Vagina (tissue), 2 donors: ENCODE measurements at places on chromosomes 5 and 9.
A peak's percentile ranks its signal among the peaks of the same experiment; 100 is the strongest.

- H3K27ac ChIP-seq, result no peak overlapping the region
Measured at GRCh38 chr5:160621526-160621925, 199.9 kb downstream of the PTTG1 start.

- no peak for DNase-seq
- no peak overlapping the region for H3K4me3 ChIP-seq
- no peaks in the 10 kb centered on the region for H3K27me3 ChIP-seq
- peaks cover 16% of the 10 kb centered on the region for H3K4me1 ChIP-seq
- no peak overlapping the region for H3K27ac ChIP-seq
Measured at GRCh38 chr9:131228988-131229387, 47.3 kb downstream of the FAM78A start.

DNA sequence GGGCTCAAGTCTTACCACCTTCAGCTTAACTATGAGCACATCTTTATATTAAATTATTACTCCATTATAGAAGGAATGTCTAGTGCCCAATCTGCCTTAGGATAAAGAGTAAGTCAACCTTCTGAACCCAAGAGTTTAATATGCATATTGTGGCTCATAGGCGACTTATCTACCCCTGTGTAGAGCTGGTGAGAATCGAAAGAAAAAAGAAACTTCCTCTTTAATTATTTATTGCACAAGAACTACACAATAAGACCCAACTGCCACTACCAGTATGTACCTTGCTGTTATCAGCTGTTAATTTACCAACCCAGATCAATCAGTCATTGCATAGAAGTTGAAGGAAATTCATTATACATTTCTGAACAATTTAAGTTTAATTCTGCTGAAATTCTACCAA is 329.1 kb upstream of the SLC24A2 start:
- no peaks in the 10 kb centered on the region for H3K4me1 ChIP-seq
- no peak for DNase-seq
- no peak overlapping the region for H3K4me3 ChIP-seq
- H3K27ac ChIP-seq, result no peak overlapping the region
- H3K36me3 ChIP-seq, result no peaks in the 10 kb centered on the region

DNA sequence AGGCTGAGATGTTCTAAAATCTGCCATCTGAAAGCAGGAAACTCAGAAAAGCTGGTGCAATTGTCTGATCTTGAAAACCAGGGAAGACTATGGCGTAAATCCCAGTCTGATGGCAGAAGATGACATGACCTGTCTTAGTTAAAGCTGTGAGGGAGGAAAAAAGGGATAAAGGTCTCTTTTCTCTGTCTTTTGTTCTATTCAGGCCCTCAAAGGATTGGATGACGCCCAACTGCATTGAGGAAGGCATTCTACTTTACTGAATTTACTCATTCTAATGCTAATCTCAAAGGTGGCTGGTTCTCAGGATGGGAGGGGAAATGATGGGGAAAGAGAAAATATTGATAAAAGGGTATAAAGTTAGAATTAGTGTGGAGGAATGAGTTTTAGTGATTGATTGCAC is 312.8 kb upstream of the CTNND2 start:
- no peak overlapping the region for H3K4me3 ChIP-seq
- no peaks in the 10 kb centered on the region for H3K36me3 ChIP-seq
- no peak for DNase-seq

GRCh38 chr5:142690667-142691066 is 4.8 kb upstream of the FGF1 start:
- H3K27ac ChIP-seq, result no peak overlapping the region
- no peak overlapping the region for H3K4me3 ChIP-seq
- no peaks in the 10 kb centered on the region for H3K36me3 ChIP-seq
- no peaks in the 10 kb centered on the region for H3K27me3 ChIP-seq
- H3K4me1 ChIP-seq, result peaks cover 7% of the 10 kb centered on the region

DNA sequence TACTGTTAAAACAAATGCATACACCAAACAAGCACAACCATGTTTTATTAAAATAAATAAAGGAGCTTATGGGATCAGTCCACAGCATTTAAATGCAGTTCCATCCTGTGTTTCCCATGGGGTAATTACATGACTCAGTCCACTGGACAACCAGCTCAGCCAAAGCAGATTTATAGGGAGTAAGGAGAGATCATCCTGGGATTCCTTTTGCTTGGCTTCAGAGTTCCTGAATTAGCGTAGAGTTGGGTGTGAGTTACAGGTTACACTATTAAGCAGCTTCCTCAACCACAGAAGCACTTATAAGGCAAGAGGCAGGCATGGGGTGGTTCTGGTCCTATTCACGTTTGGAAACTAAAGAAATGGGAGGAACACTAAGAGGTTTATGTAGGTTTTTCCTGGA is 381.1 kb upstream of the ACTBL2 start:
- H3K4me1 ChIP-seq, result peaks cover 24% of the 10 kb centered on the region
- H3K4me3 ChIP-seq, result no peak overlapping the region
- no peak overlapping the region for H3K27ac ChIP-seq

DNA sequence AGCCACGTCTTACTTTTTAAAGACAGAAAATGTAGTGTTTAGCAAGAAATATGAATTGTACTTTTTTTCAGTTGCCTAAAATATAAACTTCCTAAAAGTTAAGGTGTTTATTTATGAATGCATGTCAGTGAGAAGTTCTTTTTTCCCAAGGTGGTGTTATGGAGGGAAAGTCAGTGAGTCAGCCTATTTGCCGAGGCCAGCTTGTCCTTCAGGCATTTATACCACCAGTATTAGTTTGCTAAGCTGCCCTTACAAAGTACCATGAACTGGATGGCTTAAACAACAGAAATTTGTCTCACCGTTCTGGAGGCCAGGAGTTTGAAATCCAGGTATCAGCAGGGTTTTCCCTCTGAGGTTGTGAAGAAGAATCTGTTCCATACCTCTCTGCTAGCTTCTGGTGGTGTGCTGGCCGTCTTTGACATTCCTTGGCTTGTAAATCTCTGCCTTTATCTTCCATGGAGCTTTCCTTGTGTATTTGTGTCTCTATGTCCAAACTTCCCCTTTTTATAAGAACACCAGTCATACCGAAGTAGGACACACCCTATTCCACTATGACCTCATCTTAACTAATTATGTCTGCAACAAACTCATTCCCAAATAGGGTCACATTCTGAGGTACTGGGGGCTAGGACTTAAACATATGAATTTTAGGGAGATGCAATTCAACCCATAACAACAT is 38.4 kb downstream of the PRKACG start:
- H3K4me3 ChIP-seq, result peak overlapping the region; percentile 4
- no peak for DNase-seq
- H3K27me3 ChIP-seq, result no peaks in the 10 kb centered on the region
- peaks cover 14% of the 10 kb centered on the region for H3K4me1 ChIP-seq
- no peak overlapping the region for H3K27ac ChIP-seq

DNA sequence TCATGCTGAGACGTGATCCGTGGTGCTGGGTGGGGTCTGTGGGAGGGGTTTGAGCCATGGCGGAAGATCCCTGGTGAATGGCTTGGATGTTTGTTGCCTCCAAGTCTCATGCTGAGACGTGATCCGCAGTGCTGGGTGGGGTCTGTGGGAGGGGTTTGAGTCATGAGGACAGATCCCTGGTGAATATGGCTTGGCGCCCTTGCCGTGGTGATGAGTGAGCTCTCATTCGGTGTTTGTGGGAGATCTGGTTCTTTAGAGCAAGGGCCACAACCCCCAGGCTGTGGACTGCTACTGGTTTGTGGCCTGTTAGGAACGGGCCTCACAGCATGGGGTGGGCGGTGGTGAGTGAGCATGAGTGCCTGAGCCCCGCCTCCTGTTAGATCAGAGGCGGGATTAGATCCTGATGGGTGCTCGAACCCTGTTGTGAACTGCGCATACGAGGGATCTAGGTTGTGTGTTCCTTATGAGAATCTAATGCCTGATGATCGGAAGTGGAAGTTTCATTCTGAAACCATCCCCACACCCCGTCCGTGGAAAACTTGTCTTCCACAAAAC is 31.2 kb downstream of the NKD2 start:
- H3K4me1 ChIP-seq, result no peaks in the 10 kb centered on the region
- H3K27ac ChIP-seq, result no peak overlapping the region
- no peaks in the 10 kb centered on the region for H3K36me3 ChIP-seq

- no peaks in the 10 kb centered on the region for H3K27me3 ChIP-seq
- no peak for DNase-seq
Measured at GRCh38 chr9:84570482-84571154, 98.9 kb upstream of the NTRK2 start.

GRCh38 chr5:170273968-170274710 is 23.4 kb downstream of the LCP2 start:
- H3K4me3 ChIP-seq, result no peak overlapping the region
- H3K27me3 ChIP-seq, result no peaks in the 10 kb centered on the region
- H3K4me1 ChIP-seq, result peaks cover 3% of the 10 kb centered on the region
- H3K27ac ChIP-seq, result no peak overlapping the region
- H3K36me3 ChIP-seq, result no peaks in the 10 kb centered on the region

DNA sequence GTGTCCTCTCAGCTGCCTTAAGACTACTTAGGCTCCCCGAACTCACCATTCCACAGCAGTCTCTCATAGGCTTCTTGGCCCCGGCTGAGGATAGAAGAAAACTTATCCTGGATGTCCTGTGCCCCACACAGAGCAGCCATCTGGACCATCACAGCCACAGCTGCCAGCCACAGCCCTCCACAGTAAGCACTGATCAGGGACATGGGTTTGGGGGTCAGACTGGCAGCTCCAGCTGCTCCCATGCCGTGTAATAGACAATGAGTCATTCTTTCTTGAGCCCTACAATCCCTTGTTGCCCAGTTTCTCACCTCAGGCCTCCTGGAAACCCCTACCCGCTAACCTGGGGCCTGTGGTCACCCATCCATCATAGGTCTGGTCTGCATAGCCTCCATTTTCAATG is 5.7 kb downstream of the CREB3 start:
- H3K4me3 ChIP-seq, result no peak overlapping the region
- H3K27ac ChIP-seq, result no peak overlapping the region
- no peaks in the 10 kb centered on the region for H3K27me3 ChIP-seq
- H3K4me1 ChIP-seq, result peaks cover 10% of the 10 kb centered on the region
- no peak for DNase-seq

- DNase-seq, result no peak
- no peaks in the 10 kb centered on the region for H3K27me3 ChIP-seq
- H3K4me3 ChIP-seq, result no peak overlapping the region
- H3K36me3 ChIP-seq, result no peaks in the 10 kb centered on the region
Measured at GRCh38 chr9:18379073-18379811, 94.7 kb upstream of the ADAMTSL1 start.

DNA sequence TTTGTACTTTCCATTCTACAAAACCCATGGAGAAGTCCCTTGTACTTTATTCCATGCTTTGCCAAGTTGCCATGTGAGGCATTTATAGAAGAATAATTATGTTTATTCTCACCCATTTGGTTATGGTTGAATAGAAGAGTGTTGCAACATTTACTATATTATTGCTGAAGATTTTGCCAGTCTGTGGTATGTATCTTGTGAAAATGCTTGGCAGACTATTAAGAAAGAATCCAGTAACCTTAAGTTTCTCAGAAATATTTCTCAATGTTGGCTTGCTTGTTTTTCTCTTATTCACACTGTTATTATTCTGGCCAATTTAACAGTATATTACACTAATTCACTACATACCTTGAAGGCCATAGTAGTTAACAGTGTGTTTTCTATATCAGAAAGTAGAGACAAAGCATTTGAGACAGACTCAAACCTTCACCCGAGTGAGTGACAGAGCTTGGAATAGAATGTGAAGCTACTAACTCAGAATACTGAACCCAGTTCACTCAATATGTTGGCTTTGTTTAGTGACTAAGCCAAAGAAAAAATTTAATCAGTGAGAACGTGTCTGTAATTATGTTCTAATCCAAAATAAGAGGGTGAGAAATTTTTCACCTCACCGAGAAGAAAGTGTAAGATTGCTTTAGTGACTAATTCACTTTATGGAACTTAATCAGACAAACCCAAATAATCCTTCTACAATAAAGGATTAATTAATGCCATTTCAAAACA is 184.4 kb downstream of the CWC27 start:
- no peak overlapping the region for H3K4me3 ChIP-seq
- H3K27ac ChIP-seq, result no peak overlapping the region
- no peaks in the 10 kb centered on the region for H3K4me1 ChIP-seq
- no peaks in the 10 kb centered on the region for H3K36me3 ChIP-seq
- DNase-seq, result no peak
